ENCODE measurements at places on chromosomes 4 and X.

GRCh38 chr4:6092131-6092530, 73.9 kb upstream of the C4orf50 start:
- DNase-seq = no peak

GRCh38 chr4:114192854-114193253, 213.4 kb upstream of the ARSJ start:
- no peak for DNase-seq

GRCh38 chr4:153489856-153490558, 23.8 kb downstream of the TMEM131L start:
- no peak for DNase-seq

DNA sequence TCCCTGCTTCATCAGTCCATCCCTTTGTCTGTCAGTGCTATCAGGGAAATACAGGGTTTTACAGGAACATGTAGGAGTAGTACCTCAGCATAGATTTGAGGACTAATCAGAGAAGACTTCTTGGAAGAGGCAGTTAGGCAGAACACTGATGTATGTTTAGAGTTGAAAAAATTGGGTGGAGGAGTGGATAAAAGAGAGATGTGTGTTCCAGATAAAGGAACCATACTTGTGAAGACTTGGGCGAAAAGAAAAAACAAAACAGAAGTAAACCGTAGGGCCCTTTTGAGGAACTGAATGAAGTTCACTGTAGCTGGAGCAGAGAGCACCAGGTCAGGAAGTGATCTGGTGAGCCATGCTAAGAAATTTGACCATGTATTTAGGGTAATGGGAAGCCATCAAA, 32.3 kb downstream of the AFF1 start:
- no peak for DNase-seq

GRCh38 chrX:18890049-18890381, 93.9 kb downstream of the PHKA2 start:
- no peak for DNase-seq

GRCh38 chr4:47830265-47831025, 7.4 kb downstream of the CORIN start:
- DNase-seq = no peak

DNA sequence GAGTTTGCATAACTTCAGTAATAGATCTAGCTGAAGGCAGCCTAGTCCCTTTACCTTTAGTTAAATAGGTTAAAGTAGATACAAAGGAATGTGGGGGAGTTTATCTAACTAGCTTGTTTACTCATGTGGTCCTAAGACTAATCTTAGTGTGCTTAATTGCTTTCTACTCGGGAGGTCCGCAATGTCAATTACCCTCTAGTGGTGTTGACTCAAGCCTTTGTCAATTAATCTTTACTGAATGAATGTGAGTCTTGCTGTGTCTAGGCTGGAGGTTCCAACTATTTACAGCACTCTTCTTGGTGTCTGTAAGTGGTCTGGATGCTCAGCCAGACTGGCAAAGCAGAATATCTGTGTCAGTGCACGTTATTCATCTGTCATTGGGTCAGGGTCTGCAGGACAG, 17.9 kb upstream of the YTHDC1 start:
- no peak for DNase-seq

DNA sequence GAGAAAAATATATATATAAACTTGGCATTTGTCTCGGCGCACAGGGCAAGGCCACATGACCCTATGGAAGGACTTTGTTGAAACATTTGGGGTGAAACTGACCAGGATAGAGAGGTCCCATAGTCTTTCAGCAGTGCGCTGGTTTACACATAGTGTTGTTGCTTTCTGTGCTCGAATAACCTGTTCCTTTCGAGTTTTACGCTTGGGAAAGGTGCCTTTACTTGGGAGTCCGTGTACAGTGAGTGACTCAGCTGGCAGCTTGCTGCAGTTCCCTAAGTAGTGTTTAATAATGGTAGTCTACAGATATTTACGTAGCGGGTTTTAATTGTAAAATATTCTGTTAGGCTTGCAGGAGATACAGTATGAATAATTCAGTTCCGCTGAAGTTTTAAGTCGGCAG, 578 bp downstream of the APOOL start:
- no peak for DNase-seq

DNA sequence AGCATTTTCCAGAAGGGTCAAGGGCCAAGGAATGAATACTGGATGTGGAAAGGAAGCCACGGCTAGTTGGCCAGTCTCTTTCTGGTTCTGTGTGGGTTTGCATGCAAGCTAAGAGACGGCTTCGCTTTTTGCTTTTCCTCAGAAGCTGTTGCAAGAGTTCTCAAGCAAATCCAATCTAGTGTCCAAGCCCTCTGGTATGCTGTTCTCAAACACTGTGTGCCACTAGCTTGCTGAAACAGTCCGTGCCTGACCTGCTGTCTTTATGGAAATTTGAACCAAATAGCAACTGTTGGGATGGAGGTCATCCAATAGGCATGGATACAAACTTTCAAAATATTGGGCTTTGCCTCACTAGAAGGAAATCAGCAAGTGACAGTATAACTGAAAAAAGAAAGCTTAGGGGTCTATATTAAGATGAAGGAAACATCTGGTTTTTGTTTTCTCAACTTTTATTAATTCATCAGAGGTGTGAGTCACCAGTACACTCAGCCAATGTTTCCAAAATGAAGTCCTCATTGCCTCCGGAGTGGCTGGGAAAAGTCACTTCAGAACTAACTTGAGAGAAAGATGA, 70.5 kb downstream of the SLC9A6 start:
- peak; percentile 84 for DNase-seq

DNA sequence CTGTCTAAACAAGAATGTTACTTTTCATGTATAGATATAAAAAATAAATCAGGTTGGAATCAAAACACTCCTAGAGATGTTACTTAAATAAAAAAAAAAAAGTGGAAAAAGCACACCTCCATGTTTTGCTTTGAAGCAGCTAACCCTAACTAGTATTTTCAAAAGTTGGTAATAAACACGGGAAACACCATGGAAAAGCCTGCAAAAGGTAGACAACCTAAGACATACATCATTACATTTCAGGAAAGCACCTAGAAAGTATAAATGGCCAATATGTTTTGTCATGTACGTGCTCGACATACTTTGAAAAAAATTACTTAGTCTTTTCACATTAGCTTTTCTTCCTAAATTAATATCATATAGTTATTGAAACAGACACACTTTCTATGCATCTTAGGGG, 130.1 kb upstream of the SH3RF1 start:
- no peak for DNase-seq

DNA sequence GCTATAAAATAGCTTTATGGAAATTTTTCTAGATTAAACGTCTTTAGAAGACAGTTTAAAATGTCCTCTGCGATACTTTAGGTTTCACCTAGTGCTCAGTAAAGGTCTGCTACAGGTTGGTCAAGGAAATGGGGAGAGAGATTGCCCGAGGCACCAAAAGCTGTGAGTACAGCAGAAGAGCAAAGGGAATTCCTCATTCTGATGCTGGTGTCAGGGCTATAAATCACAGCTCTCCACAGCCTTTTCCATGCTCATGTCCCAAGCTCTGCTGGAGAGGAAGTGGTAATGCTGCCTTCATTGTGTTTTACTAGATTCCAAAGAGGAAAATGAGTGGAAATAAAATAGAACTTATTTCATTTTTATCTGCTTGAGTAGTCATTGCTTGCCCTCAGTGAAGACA, 2060.4 kb downstream of the ARAP2 start:
- DNase-seq = no peak

Measured in AG09309 (cell line).